ENCODE measurements at places on chromosomes 13 and 19.

GRCh38 chr13:40662866-40663265, 3.6 kb downstream of the FOXO1 start:
- DNase-seq = no peak

DNA sequence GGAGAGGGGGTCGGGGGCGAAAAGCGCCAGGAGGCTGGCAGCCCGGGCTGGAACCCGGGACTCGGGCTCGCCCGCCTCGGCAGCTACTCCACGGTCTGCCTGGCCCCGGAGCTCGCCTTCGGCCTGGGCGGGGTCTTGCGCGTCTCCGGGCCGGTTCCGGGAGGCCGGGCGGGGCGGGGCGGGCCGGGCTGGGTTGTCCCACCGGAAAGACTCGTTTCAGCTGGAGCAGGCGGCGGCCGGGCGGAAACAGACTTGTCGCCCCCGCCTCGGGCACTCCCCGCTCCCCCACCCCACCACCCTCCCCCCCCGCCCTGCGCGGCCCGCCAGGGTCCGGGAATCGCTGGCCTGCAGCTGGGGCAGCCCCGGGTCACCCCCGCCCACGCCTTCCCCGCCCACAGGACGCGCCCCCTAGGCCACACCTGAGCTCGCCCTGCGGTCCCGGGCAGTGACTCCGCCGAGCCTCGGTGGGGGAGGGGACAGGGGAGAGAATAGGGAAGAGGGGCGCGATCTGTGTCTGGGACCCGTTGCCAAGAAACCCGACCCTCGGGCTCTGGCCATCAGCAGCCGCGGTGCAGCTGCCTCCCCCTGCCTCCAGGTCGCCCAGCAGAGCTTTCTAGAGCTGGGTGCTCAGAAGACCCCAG, 109.4 kb downstream of the KCTD15 start:
- no peak for DNase-seq

DNA sequence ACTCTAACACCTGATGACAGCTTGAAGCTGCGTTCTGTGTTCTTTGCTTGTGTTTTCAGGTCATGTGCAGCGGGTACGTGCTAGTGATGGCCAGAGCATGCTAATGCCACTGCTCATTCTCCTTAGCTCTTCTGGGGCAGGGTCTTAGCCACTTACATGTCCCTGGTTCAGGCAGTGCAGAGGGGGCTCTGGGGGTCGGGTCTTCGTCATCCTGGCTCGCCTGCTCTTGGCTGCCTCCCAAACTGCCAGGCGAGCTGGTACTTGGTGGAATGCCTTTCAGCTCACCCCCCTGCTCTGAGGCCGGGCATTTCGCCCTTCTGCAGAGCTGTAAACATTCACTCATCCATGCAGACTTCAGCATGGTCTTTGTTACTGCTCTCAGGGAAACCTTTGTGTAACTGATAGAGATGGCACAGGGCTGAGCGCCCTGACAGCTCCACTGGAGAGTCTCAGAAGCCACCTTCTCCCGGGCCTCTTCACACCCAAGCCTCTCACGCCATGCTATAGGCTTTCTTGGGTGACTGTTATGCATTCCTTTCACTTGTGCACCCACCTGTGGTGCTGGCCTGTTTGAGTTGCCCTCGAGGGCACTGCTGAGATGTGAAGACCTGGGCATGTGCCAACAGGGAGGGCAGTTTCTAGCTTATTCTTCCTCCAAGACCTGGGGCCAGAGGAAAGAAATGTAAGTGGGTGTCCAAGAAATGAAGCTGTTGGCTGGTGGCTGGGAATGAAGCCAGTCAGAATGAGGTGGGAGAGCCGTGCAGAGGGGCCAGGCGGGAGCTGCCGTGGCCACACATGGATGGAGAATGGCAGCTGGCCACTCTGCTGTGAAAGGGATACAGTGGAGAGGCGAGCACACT, 24.4 kb downstream of the FAM124A start:
- DNase-seq = no peak

DNA sequence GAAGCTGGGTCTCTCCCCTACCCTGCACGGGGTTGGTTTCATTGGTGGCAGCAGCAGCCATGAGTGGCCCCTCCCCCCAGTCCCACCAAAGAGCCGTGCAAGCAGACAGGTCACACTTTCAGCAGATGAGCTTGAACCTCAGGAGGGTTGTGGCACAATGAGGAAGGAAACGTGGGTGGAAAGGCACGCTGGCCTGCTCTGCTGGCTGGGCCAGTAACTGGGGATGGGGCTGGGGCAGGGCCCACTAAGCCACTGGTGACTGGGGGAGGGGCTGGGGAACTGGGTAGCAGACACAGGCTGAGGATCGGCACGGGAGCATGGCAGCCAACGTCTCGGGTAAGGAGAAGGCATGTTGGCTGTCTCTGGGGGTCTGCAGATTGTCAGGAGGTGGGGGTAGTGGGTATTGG, at the start of gene P2RY11:
Gene P2RY11 (plus strand): TSS at position 289 of the 407 bp plus-strand sequence. CDS start 29 bp downstream, at position 318.
- no peak for DNase-seq

- DNase-seq = no peak
Measured at GRCh38 chr19:19109601-19110000, 28.7 kb downstream of the TMEM161A start.

DNA sequence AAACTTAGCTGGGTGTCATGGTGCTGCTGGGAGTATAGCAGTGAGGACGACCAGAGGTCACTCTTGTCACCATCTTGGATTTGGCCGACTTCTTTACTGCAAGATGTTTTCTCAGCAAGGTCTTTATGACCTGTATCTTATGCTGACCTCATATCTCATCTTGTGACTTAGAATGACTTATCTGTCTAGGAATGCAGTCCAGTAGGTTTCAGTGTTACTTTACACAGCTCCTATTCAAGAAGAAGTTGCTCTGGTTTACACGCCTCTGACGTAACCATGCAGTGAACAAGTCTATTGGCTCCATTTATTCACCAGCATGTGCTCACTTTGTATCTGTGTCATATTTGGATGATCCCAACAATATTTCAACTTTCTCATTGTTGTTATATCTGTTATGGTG, 26.7 kb downstream of the ZNF850 start:
- no peak for DNase-seq

DNA sequence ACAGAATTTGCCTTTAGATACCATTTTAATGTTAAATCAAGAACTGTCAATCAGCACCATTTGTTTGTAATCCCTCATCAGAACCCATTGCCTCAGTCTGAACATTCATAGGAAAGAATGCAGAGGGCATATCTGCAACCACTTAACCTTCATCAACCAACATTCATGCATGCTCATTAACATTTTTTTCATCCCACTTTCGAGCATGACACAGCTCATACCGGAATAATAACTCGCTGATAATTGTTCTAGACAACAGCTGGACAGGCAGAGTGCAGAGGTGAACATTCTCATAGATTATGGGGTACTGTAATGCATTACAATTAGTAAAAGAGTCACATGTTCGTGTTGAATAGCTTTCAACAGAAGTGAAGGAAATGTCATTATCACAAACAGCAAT, 216.8 kb downstream of the DIAPH3 start:
- no peak for DNase-seq

GRCh38 chr19:4981681-4981958, 12.7 kb downstream of the KDM4B start:
- no peak for DNase-seq

GRCh38 chr19:18651300-18651699, 14.5 kb downstream of the KLHL26 start:
- DNase-seq = no peak

DNA sequence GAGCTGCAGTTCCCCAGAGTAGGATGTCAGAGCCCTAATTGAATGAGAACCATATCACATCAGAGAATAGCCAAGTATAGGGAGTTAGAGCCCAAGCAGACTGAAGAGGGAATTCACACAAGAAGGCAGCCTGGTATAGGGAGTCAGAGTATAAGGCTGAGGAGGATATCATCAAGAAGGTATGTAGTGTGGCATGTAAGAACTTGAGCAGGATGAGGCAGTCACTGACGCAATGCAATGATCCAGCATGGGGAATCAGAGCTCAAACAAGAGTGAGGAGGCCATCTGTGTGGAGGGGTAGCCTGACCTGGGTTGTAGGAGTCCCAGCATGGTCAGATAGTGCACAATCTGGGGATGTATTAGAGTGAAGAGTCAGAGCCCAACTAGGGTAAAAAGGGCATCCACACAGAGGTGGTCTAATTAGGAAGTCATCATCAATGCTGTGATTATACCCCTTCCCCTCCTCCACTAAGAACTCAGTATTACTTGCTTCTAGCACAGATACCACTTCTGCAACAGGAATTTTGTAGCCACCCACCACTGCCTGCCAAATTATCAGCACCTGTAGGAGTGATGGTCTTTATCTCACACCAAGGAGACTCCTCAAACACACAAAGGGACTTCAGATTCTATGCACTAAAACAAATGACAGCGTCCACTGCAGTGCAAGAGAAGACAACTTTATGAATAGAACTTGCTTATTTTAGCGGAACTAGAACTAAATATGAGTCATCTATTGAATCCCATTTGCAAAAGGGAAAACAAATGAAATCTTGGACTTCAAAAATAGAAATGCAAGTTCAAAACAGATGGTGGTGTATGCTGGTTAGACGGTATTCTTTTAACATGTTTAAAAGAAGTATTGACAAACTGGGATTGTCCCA, 107.2 kb downstream of the FNDC3A start:
- DNase-seq = no peak

- no peak for DNase-seq
Measured at GRCh38 chr13:36763126-36763722, 55.8 kb upstream of the RFXAP start.

DNA sequence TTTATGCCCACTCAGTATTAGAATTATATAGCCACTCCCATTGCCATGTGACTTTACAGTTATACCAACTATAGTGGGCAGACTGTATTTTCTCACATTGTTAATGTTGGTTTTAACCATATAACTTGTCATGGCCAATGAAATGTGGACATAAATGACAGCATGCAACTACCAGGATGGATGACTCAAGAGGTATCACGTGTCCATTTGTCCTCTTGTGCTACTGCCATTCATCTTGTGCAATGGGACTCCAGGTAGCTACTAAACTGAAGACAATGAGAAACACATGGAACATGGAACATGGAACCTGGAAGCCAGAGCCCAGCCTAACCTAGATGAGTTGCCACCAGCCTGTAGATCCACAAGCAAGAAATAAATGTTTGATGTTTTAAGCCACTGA, 242.7 kb upstream of the IPO5 start:
- no peak for DNase-seq

DNA sequence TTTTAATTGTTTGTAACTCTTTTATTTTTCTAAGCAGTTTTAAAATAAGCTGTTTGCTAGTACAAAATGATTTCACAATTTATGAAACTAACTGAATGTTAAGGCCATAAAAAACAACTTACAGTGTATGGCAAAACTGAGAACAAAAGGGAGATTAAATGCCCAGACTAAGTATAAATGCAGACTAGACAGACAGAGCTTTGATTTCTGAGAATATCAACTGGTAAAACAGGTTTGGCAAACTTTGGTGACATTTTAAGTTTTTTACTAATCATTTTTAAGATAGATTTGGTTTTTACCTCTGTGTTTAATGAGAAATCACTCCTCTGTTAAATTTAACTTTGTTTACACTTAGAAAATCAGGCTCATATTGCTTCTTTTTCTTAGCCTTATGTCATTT, 127.5 kb upstream of the KLF5 start:
- DNase-seq = no peak

- DNase-seq = no peak
Measured at GRCh38 chr13:109180905-109181425, 551.6 kb downstream of the MYO16 start.

GRCh38 chr13:37960427-37960826, 90.9 kb upstream of the TRPC4 start:
- DNase-seq = no peak

- DNase-seq = no peak
Measured at GRCh38 chr13:111129465-111130115, 14.5 kb downstream of the ARHGEF7 start.

GRCh38 chr19:49665036-49665350, 664 bp downstream of the IRF3 start:
- no peak for DNase-seq

DNA sequence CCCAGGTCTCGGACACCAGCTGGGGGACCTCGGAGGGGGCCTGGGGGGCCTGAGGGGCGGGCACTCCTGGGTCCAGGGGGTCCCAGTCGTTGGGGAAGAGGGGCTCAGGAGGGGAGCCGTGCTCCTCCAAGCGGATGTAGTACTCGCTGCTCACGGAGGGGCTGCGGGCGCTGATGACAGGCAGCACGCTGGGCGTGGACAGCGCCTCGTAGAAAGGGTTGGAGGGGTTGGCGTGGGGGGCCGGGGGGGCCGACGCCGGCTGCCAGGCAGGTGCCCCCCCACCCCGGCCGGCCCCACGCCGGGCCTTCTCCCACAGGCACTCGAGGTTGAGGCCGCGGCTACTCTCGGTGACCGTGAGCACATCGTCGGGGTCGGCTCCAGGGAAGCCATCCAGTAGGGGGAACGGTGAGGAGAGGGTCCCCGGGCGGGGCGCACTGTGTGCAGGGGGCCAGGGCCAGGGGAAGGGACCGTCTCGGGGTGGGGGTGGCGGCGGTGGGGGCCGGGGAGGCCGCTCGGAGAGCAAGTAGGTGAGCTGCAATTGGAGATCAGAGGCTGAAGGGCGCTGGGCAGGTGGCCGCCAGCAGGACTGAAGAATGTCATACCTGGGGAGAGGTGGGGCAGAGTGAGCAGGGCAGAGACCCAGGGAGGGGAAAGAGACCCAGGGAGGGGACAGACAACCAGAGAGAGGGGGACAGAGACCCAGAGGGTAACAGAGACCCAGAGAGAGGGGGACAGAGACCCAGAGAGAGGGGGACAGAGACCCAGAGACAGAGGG, 12.1 kb downstream of the LMTK3 start:
- DNase-seq = no peak

DNA sequence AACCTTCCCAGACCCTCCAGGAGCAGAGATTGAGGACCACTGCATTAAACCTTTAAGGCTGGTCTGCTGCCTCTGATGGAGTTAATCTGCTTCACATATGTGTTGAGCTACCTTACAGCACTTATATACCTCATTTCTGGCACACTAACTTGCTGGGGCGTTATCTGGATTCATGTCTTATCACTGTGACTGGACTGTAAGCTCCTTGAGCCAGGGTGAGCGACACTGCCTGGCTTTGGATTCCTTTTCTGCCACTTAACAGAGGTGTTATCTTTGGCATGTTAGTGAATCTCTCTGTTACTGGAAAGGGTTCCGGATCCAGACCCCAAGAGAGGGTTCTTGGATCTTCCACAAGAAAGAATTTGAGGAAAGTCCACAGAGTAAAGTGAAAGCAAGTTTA, 69.8 kb upstream of the RGCC start:
- DNase-seq = no peak

GRCh38 chr19:12748489-12748888, 3.1 kb upstream of the BEST2 start:
- DNase-seq = no peak

GRCh38 chr13:51943721-51944120, 67.5 kb downstream of the ATP7B start:
- no peak for DNase-seq

Data from T follicular helper cell (primary cell).